ENCODE measurements at places on chromosomes 5 and 9.

DNA sequence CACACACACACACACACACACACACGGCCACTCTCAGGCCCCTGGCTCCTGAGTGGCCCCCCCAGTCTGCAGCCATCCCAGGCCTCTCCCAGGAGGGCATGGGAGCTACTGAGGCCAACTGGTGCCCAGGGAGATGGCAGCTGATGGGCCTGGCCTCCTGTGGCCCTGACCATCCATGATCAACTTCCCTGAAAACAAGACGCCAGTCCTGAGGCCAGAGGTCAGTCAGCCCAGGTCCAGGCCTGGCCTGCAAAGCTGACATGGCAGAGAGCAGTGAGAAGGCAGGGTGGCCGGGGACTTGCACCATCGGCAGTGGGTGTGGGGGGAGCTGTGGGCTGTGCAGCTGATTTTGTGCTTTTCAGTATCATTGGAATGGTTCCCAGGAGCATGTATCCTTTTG is 47.0 kb downstream of the SARDH start:
- DNase-seq, result no peak

GRCh38 chr5:139204196-139204595 is 6.0 kb upstream of the SIL1 start:
- DNase-seq, result no peak

DNA sequence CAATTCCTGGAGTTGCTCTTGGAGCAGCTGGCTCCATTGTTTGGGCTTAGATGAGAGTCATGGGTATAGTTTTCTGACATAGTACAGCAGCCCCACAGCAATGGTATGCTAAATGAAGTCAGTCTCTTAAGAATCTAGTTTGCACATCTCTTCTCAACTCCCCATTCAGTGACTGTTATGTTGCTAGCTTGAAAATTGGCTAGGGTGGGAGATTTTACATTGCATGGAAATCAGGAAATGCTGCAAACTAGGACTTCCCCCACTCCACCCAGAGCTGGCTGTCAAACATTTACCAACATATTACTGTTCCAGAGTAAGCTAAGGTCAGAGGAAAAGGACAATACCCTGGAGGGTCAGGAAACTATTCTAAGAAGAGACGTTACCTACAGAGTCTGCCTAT is 17.6 kb upstream of the FCHO2 start:
- DNase-seq, result no peak

DNA sequence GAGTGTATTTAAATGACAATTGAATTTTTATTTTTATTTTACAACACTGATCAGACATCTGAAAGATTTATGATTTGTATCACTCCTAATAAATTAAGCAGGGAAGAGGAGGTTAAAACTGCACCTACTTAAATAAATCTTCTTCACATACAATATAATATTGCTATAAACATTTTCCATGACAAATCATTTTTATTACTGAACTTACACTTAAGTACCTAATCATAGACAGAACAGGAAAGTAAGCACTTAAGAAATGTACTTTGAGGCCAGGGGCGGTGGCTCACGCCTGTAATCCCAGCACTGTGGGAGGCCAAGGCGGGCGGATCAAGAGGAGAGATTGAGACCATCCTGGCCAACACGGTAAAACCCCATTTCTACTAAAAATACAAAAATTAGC is 3.8 kb downstream of the PFDN1 start:
- no peak for DNase-seq

- DNase-seq, result no peak
These were observed 282.6 kb downstream of the BRINP1 start for GRCh38 chr9:119086590-119086989.

DNA sequence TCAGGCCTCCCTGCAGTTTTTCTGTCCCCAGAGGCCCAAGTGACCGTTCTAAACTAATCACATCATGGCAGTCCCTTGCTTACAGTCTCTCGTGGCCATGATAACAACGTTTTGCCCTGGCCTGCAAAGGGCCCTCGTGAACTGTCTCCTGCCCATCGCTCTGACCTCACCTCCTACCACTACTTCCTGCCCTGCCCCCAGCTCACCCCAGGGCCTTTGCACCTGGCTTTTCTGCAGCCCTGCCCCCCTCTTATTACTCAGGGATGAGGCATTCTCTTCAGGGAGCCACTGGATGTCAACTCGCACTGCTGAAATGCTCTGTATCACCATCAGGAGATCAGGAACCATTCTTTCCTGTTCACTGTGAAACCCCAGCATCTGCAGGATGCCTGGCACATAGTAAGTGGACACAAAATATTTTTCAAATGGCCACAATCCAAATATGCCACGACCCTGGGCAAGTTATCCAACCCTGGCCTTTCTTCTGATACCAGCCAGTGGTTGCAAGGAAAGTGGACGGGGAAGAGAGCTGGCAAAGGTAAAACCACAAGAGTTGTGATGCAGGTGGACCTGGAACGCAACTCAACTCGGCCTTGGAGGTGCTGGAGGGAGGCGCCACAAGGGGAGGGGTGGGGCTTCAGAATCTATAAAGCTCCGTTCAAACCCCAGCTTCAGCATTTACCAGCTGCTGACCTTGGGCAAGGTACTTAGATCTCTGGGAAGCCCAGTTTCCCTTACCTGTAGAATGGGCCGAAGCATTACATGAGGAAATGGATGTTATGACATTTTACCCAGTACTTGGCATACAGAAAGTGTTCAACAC is 1.7 kb downstream of the SNCB start:
- DNase-seq, result no peak

GRCh38 chr5:7000310-7000709 is 287.1 kb downstream of the TENT4A start:
- no peak for DNase-seq

DNA sequence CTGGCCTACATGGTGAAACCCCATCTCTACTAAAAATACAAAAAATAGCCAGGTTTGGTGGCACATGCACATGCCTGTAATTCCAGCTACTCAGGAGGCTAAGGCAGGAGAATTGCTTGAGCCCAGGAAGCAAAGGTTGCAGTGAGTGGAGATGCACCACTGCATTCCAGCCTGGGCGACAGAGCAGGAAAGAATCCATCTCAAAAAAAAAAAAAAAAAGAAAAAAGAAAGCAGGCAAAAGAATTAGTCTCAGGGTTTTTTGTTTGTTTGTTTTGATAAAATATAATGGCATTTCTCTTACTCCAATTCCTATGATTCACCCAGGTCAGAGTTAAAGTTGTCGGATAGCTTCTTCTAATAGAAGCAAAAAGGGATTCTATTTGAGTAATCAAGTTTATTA is 67.0 kb upstream of the ATG10 start:
- no peak for DNase-seq

GRCh38 chr5:142250119-142250518 is 74.7 kb downstream of the SPRY4 start:
- no peak for DNase-seq

- no peak for DNase-seq
These were observed 9.8 kb downstream of the CKMT2 start for GRCh38 chr5:81242906-81243436.
